IPS-NIHi11 (cell line): ENCODE measurements at places on chromosomes 7 and 10.

GRCh38 chr10:34262985-34263384, 552.1 kb downstream of the PARD3 start:
- no peak for DNase-seq

GRCh38 chr10:103679096-103679790, 176.1 kb downstream of the SH3PXD2A start:
- no peak for DNase-seq

DNA sequence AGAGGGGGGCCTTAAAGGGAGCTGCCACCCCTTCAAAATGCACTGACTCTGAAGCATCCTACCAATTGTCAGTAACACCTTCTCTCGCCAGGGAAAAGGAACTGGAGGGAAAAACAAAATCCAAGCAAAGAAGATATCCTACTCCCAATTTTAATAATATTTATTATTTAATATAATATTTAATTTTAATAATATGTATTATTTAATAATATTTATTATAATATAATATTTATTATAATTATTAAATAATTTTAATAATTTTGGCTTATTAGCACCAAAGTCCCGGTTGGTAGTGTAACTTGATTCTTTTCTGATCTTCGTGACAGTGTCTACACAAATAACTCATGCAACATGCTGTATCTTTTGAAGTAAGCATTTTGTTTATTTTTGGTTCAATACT, 58.6 kb upstream of the AGBL3 start:
- no peak for DNase-seq

GRCh38 chr7:74252893-74253292, 1.3 kb downstream of the RFC2 start:
- DNase-seq, result no peak

DNA sequence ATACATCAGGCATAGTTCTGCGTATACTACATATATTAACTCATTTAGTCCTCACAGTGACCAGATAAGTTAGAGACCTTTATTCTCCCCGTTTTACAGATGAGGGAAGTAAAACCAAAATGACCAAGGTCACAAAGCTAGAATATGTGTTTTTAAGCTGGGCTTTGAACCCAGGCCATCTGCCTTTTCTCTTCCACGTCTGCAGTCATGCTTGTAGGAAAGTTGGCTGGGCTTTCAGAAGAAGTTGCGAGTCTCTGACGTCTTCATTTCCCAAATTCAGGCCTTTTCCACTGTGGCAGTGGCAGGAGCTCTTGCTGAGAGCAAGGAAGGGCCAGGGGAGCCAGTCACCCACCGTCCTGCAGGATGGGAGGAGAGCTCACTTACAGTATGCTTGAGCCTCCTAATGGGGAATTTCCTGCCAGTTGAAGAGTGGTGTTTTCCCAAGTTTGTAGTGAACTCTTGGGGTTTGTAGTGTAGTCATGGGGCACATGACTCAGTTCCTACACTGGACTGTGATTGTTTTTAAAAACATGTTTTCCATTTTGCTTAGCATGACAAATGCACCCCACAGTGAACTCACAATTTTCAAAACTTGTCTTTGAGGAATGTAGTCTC, 34.2 kb downstream of the CYP17A1 start:
- peak; percentile 42 for DNase-seq

DNA sequence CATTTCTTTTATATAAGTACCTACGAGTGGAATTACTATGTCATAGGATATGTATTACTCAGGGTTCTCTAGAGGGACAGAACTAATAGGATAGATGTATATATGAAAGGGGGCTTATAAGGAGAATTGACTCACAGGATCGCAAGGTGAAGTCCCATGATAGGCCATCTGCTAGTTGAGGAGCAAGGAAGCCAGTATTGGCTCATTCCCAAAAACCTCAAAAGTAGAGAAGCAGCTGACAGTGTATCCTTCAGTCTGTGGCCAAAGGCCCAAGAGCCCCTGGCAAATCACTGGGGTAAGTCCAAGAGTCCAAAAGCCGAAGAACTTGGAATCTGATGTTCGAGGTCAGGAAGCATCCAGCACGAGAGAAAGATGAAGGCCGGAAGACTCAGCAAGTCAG, 59.8 kb downstream of the GALNT17 start:
- DNase-seq, result no peak

- DNase-seq, result peak; percentile 21
Measured at GRCh38 chr10:101047268-101047667, 14.5 kb upstream of the KAZALD1 start.
